ENCODE measurements at places on chromosomes 6 and 20. TPM values are rescaled to one million over a fixed set of nuclear protein-coding genes. Genes with fewer than 3 reads are reported as not detected.

The OPN5 gene
- not detected for total RNA-seq

The RAET1L gene
- not detected for total RNA-seq

The GSTA2 gene
- not detected for total RNA-seq

The METTL24 gene
- not detected for total RNA-seq

The GPLD1 gene
- total RNA-seq: 0.73 TPM

The ARHGAP40 gene
- total RNA-seq: not detected

The PRELID3B gene
- 82.7 TPM for total RNA-seq

The STX11 gene
- 1.5 TPM for total RNA-seq

The PNLDC1 gene
- total RNA-seq: 0.73 TPM

The GRM1 gene
- total RNA-seq: under 0.01 TPM

The NRSN1 gene
- not detected for total RNA-seq

The TMX4 gene
- 24.6 TPM for total RNA-seq

The RAB44 gene
- not detected for total RNA-seq

The RAB32 gene
- total RNA-seq: 82.1 TPM

The RAMACL gene
- 5.5 TPM for total RNA-seq

The CCN6 gene
- not detected for total RNA-seq

The ADGRF1 gene
- not detected for total RNA-seq

The RIPOR2 gene
- 1.1 TPM for total RNA-seq

The MEP1A gene
- not detected for total RNA-seq

The MED23 gene
- total RNA-seq: 25.0 TPM

The SLC35B2 gene
- total RNA-seq: 65.8 TPM

The CUL9 gene
- 20.2 TPM for total RNA-seq

The RXRB gene
- total RNA-seq: 20.5 TPM

The CLPSL1 gene
- total RNA-seq: not detected

The PRDM13 gene
- not detected for total RNA-seq

The MCM8 gene
- 18.0 TPM for total RNA-seq

The NEU1 gene
- 56.1 TPM for total RNA-seq

The DEFB132 gene
- not detected for total RNA-seq

The SMPDL3A gene
- total RNA-seq: 7.0 TPM

The GOPC gene
- 32.1 TPM for total RNA-seq

The AURKA gene
- total RNA-seq: 29.4 TPM

The C6orf62 gene
- 135 TPM for total RNA-seq

The EMILIN3 gene
- total RNA-seq: not detected

The NRN1 gene
- 29.0 TPM for total RNA-seq

The KCNS1 gene
- 0.20 TPM for total RNA-seq

The VIP gene
- total RNA-seq: not detected

The IL20RA gene
- total RNA-seq: 0.37 TPM

The BMP7 gene
- not detected for total RNA-seq

The SULF2 gene
- total RNA-seq: 0.98 TPM

The CAP2 gene
- total RNA-seq: 0.20 TPM

The EPHA7 gene
- total RNA-seq: 0.39 TPM

The PGK2 gene
- not detected for total RNA-seq

The TXLNB gene
- not detected for total RNA-seq

The UST gene
- total RNA-seq: 19.5 TPM

The SIRPG gene
- not detected for total RNA-seq

The JPH2 gene
- total RNA-seq: 0.20 TPM

The SLC4A11 gene
- total RNA-seq: 0.37 TPM

The TMEM200A gene
- 4.1 TPM for total RNA-seq

The MLN gene
- total RNA-seq: not detected

The PRPF6 gene
- 57.7 TPM for total RNA-seq

The CGA gene
- total RNA-seq: not detected

The C20orf96 gene
- total RNA-seq: 1.8 TPM

The MICA gene
- 27.6 TPM for total RNA-seq

The ENPP5 gene
- total RNA-seq: 0.78 TPM

The RSPH3 gene
- 4.0 TPM for total RNA-seq

The PTGIS gene
- 19.0 TPM for total RNA-seq

The NKX2-4 gene
- total RNA-seq: not detected

The ZNF391 gene
- total RNA-seq: 1.1 TPM

The ZBTB9 gene
- total RNA-seq: 4.0 TPM

The OPRL1 gene
- total RNA-seq: 0.37 TPM
